ENCODE measurements at places on chromosomes 1 and 21.

DNA sequence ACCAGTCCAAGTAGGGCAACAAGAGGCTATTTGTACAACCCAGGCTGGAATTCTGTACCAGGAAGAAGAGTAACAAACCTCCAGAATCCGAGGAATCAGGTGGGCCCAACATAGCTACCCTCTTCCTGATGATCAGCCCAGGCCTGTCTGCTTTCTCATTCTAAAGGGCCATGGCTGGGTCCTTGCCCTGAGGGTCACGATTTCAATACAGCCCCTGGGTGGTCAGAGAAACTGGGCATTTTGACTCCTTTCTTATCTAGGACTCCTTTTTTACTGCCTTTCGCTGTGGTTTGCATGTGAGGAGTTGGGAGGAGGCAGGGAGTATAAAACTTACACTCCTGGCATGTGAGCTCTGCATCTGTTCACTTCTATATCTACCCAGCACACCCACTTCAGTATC, 164.9 kb upstream of the COA6 start:
- no peak for DNase-seq
- H3K36me3 ChIP-seq: no peaks in the 10 kb centered on the region
- H3K27ac ChIP-seq: no peak overlapping the region
- H3K4me1 ChIP-seq: peaks cover 6% of the 10 kb centered on the region
- H3K4me3 ChIP-seq: no peak overlapping the region

GRCh38 chr1:230824919-230825721, 43.2 kb downstream of the C1orf198 start:
- no peaks in the 10 kb centered on the region for H3K36me3 ChIP-seq
- peaks cover 13% of the 10 kb centered on the region for H3K27me3 ChIP-seq
- no peak overlapping the region for H3K4me3 ChIP-seq
- DNase-seq: no peak
- H3K4me1 ChIP-seq: no peaks in the 10 kb centered on the region
- no peak overlapping the region for H3K27ac ChIP-seq

- H3K27ac ChIP-seq: no peak overlapping the region
- no peaks in the 10 kb centered on the region for H3K27me3 ChIP-seq
- H3K4me1 ChIP-seq: peaks cover 7% of the 10 kb centered on the region
- no peaks in the 10 kb centered on the region for H3K36me3 ChIP-seq
- DNase-seq: no peak
Observed at GRCh38 chr1:185250063-185250462, 67.0 kb downstream of the IVNS1ABP start.

DNA sequence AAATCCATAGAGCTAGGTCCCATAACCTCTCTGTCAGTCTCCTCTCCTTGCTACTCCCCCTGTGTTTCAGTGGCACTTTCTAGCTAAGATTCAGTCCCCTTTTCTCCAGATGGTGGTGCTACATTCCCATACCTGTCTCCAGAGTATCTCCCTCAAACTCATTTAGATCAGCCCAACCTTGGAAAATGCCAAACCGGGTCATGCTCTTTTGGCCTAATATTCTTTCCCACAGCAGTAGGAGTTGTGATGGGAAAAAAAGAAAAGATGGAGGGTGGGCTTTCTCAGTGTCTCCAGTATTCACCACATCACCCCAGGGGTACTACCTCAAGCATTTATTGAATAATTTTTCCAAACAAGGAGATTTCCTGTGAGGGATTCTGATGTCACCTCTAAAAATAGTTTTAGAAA, 3.2 kb upstream of the RXFP4 start:
- peak overlapping the region; percentile 0 for H3K4me3 ChIP-seq
- peaks cover 14% of the 10 kb centered on the region for H3K4me1 ChIP-seq
- DNase-seq: no peak
- no peaks in the 10 kb centered on the region for H3K27me3 ChIP-seq
- H3K27ac ChIP-seq: peak overlapping the region; percentile 0

DNA sequence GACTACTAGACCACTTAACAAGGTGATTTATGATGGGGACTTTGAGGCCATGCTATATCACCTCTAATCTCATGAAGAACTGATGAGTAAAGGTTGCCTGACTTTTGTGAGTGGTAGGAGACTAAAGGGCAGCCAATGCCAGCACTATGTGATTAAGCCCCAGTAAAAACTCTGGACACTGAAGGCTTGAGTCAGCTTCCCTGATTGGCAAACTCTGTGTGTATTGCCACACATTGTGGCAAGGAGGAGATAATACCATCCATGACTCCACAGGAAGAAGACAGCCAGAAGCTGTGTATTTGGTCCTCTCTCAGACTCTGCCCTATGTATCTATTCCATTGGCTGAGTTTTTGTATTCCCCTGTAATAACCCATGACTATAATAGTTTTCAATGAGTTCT, 413.3 kb upstream of the ZRANB2 start:
- DNase-seq: no peak
- H3K4me1 ChIP-seq: no peaks in the 10 kb centered on the region
- H3K27me3 ChIP-seq: no peaks in the 10 kb centered on the region
- no peak overlapping the region for H3K27ac ChIP-seq

All from naive thymus-derived CD8-positive, alpha-beta T cell (primary cell).